GDM1 (cell line): ENCODE measurements at places on chromosomes 12 and 14.

DNA sequence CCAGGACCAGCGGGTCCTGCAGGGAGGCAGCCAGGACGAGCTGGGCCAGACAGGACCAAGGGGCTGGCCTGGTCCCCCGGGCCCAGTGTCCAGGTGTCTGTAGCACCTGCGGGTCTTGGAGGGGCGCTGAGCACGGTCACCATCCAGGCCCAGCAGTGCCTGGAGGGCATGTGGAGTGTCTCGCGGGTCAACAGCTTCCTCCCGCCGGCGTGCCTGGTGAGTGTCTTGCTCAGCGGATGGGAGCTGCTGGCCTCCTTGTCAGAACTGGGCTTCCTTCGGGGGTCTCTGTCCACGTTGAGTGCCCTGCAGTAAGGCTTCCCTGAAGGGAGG, 13.8 kb downstream of the KIF26A start:
- DNase-seq, result no peak

DNA sequence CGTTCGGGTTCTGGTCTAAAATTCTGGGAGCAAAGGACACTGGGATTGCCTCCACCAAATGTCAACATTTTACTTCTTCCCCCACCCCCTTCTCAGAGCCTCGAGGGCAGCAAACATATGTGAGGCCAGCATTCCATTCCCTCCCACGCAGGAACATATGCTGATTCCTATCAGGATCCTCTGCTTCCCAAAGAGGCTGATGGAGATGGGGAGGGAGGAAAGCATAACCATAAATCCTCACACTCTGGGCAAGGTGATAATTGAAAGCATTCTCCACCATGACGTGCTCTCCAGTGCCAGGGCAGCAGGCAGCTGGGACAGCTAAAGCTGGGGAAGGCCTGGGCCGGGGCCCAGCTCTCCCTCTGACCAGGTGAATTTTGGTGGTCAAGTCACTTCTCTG, 395.0 kb downstream of the ZFP36L1 start:
- DNase-seq, result no peak

GRCh38 chr12:71125949-71126348, 31.9 kb downstream of the TSPAN8 start:
- DNase-seq, result no peak

DNA sequence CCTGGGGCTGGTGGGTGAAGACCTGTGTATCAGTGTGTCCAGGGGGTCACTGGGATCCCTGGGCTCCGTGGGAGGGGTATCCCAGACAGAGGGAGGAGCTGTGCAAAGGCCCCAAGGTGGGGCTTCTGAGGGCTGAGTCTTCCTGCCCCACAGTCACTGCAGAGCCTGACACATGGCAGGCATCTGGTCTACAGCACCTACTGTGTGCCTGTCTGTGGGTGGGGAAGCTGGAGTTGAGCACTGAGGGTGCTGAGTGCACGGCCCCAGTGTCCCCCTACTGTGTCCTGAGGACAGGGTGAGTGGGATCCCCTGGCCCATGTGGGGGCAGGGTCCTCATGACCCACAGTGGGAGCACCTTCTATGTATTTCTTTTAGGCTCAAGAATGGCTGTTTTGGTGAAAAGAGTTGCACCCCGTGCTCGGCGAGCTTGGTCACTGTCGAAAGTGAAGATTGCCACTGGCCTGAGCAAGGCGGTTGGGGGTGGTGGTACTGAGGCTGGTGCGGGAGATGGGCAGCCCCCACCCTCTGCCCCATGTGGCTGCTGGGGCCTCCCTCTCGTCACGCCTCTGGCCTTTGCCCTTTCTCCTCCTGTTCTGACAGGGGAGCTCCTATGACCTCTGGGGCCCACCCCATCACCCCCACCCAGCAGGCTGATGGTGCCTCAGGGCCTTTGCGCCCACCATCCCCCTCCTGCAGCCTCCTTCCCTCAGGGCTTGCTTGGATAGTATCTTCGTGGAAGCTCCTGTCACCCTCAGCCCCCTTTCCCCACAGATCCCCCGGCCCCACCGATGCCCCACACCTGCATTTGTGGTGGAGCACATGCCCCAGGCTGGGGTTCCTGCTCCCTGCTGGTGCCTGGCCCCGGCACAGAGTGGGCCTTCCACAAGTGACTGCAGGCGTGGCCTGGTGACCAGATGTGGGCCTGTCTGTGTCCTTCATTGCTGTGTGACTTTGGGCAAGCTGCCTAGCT, 55.8 kb downstream of the BEGAIN start:
- DNase-seq, result no peak

GRCh38 chr14:40841886-40842285, 764.8 kb upstream of the LRFN5 start:
- no peak for DNase-seq

GRCh38 chr12:124736115-124737039, 127.3 kb downstream of the SCARB1 start:
- no peak for DNase-seq

- DNase-seq, result no peak
These were observed 89.0 kb downstream of the AKAP6 start for GRCh38 chr14:32417956-32418552.

DNA sequence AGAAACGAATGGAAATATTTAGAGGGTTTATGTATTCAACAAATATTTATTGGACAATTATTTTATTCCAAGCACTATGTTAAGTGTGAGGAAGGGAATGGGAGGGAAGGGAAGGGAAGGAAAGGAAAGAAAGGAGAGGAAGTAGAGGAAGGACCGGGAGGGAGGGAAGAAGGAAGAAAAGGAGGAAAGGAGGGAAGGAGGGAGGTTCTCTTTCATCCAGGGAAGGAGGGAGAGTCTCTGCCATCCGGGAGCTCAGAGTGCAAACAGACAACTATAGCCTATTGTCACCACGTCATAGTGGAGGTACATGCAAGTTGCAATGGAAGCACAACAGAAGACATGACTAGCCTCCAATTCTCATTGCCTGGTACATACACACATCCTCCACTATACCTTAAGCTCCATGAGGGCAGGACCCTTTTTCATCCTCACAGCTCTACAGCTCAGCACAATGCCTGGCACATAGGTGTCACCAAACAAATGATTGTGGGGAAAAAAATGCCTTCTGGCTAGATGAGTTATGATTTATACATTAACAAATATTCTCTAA, 48.1 kb downstream of the DAD1 start:
- DNase-seq, result no peak

GRCh38 chr12:91883811-91884210, 261.8 kb downstream of the BTG1 start:
- DNase-seq, result no peak

- no peak for DNase-seq
These were observed 19.8 kb downstream of the PLEK2 start for GRCh38 chr14:67392123-67392522.

GRCh38 chr14:102941419-102942011, 19.1 kb downstream of the AMN start:
- no peak for DNase-seq

- DNase-seq, result peak; percentile 83
These were observed 34.8 kb upstream of the TESC start for GRCh38 chr12:117134059-117134458.

DNA sequence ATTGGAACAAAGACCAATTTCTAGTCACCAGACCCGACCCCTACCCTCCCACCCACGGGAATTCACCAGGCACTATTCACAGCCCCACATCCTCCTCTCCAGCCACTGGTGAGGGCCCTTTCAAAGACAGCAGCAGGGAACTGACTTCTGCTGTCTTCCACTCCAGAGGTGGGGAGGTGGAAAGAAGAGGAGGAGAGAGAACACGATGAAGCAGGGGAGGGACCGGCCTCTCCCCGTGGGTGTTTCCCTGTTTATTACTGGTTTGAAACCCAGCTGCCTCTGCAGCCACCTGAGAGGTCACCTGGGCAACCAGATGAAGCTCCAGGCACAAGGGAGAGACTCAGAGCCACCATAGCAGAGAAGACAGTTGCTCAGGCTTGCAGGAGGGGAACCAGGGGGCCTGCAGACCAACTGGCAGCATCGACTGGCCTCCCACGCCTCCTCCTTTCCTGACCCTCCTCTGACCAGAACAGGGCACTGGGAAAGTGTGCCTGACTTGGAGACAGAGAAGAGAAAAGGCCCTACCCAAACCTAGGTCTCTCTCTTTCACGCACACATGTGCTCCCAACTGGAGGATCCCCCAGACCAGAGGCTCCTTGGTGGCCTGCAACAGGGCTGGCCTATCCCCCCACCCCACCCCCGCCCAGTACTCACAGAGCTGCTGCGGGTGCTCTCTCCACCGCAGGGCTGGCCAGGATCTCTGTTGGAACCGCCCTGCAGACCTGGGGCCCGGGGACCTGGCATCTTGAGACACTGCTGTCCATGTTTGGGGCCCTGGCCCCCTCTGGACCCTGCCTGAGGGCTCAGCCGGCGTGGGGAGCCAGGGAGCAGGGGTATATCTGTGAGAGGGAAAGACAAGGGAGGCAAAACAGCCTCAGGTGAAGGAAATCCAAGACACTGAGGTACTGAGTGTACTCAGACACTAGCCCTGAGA, 22.8 kb downstream of the ANO2 start:
- no peak for DNase-seq

DNA sequence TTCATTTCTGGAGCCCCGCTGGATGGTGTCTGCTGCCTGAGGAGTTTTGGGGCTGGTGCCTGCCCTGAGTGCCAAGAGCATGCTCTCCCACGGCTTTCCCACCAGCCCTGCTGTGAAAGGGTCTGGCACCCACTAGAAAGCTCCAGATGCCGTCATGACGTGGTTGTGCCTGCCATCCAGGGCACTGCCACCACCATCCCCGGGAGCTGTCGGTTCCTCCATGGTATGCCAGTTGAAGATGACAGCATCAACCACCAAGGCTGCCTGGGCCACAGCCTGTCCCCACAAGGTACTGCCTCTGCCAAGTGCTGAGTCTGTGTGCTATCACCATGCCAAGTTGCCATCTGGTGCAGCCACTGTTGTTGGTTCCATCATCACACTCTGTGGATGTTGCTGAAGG, 85.9 kb downstream of the TTC8 start:
- no peak for DNase-seq

DNA sequence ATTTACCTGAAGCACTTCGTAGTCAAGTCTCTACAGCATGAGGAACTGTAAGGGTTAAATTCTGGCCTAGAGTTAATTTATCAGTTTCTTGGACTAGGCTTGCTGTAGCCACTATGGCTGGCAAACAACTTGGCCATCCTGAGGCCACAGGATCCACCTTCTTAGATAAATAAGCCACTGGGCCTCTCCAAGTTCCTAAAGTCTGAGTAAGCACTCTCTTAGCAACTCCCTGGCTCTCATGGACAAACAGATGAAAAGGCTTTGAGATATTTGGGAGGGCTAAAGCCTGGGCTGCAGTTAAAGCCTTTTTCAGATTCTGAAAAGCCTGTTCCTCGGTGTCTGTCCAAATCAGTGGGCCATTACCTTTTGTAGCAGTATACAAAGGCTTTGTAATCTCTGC, 675.0 kb downstream of the TMEM121 start:
- no peak for DNase-seq

DNA sequence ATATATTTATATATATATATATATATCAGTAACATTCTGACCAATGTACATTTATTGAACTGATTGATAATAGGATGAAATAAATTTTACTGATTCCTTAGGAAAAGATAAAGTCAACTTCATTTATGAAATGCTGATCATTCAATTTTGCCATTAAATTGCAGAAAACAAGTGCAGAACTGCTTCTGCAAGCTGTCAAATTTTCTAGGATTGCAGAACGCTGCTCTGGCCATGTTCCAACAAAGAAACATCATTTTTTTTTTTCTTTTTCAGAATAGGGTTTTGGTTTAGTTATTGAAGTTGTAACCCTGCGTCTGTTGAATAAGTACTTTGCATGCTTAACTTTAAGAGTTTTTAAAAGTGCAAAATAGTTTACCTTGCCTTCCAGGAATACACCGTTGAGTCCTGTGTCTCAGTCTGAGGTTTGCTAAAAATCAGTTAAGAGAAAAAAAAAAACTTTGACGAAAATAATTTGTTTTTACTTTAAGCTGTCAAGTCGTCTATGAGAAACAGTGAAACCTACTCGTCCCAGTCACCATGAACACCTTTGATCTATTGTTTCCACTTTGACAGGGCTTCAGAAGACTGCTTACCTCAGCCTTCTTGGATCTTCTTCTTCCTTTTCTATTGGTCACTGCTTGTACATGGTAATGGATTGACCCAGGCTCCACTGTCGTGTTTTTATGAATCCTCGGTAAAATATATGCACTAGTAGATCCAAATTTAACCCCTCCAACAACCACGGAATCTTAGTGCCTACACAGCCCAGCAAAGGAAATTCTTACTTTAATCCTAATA, at the start of gene KERA:
Gene KERA (minus strand): TSS at position 657 of the 798 bp plus-strand sequence. CDS start 1,743 bp downstream, outside the sequence.
- no peak for DNase-seq

DNA sequence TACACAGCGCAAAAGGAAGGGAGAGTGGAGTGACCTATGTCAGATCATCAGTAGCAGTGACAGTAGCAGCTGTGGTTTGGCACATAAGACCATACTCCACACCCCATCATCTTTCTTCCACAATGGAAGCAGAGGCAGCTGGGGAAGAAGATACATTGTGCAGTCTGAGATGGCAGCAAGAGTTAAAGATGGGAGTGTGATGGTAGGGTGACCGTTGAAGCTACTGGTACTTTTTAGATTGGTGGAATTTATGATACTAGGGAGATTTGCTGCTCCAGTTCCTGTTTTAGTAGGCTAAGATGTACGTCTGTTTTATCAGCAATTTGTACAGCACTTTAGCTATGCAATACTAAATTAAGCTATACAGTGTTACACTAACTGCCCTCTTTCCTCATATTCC, 291.0 kb downstream of the FUT8 start:
- no peak for DNase-seq

DNA sequence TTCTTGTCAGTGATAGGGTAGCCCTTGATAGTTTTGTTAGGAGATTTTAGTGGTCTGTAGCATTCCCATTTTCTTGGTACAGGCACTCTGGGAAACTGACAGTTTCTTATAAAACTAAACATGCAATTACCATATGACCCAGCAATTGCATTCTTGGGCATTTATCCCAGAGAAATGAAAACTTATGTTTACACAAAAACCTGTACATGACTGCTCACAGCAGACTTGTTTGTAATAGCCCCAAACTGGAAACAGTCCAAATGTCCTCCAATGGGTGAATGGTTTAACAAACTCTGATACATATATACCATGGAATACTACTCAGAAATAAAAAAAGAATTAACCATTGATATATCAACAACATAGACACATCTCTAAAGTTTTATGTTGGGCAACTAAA, 75.5 kb downstream of the BORCS5 start:
- no peak for DNase-seq

- DNase-seq, result no peak
These were observed 27.4 kb upstream of the KLRB1 start for GRCh38 chr12:9634969-9635754.

DNA sequence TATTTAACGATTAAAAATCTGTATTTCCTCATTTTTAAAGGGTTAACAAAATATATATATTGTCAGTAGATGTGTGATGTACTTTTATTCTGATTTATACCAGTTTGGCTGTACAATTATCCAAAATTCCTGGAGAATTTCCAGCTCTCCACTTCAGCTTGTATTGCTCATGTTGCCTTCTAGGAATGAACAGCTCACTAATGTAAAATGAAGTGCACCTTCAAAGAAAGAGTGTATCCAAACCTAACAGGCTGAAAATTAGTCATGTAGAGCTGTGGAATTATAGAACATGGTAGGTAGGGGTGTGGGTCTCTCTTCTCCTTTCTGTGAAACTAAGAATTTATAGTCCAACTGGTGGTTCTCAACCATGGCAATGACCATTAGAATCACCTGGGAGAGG, 362.0 kb downstream of the ETNK1 start:
- DNase-seq, result no peak

- DNase-seq, result no peak
These were observed 53.8 kb downstream of the PEBP1 start for GRCh38 chr12:118189741-118190191.

GRCh38 chr12:110091136-110091711, 32.9 kb upstream of the IFT81 start:
- no peak for DNase-seq

- no peak for DNase-seq
These were observed 10.2 kb downstream of the SPRYD3 start for GRCh38 chr12:53068811-53069585.
